ENCODE measurements at places on chromosomes 3 and 15.

DNA sequence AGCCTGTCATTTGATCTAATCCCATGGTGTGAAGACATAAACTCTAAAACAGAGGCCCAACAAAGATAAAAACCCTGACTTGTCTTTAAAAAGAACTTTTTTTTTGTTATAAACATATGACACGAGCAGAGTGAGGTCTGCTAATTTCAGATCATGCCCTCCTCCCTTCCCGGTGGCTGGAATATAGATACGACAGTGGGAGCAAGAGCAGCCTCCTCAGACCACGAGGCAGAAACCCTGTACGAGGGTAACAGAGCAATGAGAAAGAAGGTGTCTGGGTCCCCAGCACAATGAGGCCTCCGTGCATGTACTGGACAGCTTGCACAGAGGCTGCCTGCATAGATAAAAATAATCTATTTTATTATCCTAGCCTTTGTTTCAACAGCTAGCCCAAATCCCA is 5.8 kb downstream of the TPRA1 start:
- DNase-seq, result no peak

- DNase-seq, result peak; percentile 96
Measured at GRCh38 chr15:32774022-32774421, 56.2 kb downstream of the GREM1 start.

GRCh38 chr3:151281671-151282324 is 3.5 kb upstream of the P2RY14 start:
- DNase-seq, result peak; percentile 35

DNA sequence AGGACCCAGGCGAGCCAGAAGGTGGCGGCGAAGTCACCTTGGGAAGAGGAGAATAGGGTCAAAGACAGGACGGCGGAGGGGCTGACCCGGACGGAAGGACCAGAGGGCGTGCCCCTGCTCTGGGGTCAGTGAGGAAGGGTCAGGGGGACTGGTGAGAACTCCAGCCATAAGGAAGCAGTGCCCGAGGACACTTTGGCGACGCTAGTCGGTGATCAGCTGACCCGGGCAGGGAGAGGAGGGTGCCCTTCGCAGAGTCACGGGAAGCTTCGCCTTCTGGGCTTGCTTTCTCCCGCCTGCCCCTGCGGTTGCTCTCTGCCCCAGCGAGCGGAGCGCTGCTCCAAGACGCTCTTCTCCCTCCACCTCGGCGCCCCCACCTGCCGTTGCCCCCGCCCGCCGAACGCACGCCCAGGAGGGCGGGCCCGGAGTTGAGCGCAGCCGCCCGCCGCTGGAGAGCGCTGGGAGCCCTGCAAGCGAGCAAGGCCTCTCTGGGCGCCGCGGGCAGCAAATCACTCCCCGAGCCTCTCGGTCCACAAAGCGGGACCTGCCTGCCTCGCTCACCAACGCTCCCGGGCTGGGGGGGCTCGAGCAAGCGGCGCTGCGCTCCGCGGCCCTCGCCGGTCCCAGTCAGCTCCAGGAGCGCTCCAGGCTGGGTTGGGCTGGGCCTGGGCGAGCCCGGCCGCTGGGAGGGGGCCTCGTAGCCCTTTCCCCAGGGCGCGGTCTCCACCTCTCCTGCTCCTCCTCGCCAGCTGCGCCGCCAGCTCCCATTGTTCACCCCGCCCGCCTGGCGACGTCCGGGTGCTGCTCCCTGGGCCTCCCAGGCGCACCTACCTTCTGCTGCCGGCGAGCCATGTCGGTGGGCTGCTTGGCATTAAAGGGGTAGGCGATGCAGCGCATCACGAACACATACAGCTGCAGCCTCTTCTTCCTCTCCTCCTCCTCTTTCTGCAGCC is 1.2 kb downstream of the CADPS start:
- DNase-seq, result peak; percentile 50

GRCh38 chr3:32303399-32303747 is 64.9 kb downstream of the CMTM8 start:
- no peak for DNase-seq

GRCh38 chr3:146507331-146508120 is 36.9 kb downstream of the PLSCR1 start:
- DNase-seq, result no peak

- no peak for DNase-seq
Measured at GRCh38 chr3:52106951-52107611, 47.1 kb downstream of the POC1A start.

- DNase-seq, result peak; percentile 29
Measured at GRCh38 chr15:90449206-90449735, 61.2 kb downstream of the IQGAP1 start.

DNA sequence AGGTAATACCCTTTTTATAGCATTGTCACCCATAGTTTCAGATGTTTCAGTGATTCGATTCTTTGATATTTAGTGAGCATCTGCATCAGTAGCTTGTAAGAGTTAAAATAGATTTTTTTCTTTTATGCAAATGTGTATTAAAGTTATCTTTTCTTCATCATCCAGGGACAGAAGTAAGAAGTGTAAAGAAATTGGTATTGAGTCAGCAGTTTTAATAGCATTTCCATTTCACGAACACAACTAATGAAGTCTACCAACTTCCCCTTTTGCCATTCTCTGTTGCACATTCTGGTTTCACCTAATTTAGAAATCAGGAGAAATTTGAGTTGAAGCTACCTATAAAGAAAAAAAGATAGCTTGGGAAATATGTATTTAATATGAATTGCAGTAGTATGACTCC is 127.9 kb downstream of the ROBO1 start:
- DNase-seq, result no peak

DNA sequence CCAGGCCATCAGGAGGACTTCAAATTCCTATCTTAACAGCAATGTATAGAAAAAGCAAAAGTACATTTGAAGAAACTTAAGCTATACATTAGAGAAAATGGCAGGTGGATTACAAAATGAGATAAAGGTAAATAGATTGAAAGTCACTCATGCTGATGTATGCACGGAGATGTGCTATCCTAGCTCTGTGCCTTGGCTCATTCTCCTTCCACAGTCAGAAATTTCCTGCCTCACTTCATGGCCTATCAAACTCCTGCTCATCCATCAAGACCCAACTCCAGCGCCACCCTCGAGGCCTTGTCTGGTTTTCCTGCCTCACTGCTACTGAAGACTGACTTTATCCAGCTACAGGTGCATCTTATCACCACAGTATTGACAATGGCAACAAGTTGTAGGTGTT is 72.9 kb downstream of the NSMCE3 start:
- no peak for DNase-seq

- DNase-seq, result no peak
Measured at GRCh38 chr15:40310001-40310959, 2.5 kb upstream of the PLCB2 start.

DNA sequence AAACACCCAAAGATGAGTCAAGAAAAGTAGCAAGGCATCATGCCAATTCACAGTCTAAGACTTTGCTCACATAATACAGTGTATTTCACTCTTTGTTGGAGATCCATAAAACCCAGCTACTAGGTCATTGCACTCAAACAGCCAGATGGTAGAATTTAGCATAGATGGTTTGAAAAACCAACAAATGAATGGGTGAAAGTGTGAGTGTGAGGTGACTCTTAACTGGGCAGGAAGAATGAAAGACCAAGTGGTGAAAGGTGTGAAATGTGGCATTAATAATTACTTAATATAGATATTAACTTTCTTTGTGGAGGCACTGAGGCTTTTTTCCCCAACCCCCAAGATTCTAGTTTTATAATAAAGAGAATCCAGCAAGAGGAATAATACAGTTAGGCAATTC is 159.5 kb downstream of the SQOR start:
- no peak for DNase-seq

DNA sequence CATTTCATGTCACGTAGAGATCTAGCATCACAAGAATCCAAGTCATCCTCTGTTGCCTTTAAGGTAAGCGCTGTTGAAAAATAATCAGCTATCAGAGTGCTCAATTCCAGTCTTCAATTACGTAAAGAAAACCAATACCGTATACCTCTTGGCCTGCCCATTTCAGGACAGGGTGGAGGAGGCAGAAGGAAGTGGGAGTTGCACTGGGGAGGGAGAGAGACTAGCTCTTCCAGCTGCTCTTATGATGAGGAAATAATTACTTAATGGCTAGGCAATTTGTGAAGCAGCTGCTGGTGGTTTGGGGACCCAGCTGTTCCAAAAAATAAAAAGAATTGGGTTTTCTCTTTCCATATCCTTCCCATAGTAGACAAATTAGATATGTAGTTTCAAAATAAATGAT is 365.8 kb upstream of the MCTP2 start:
- no peak for DNase-seq

- DNase-seq, result peak; percentile 21
Measured at GRCh38 chr3:14297784-14298236, 104.6 kb upstream of the SLC6A6 start.

DNA sequence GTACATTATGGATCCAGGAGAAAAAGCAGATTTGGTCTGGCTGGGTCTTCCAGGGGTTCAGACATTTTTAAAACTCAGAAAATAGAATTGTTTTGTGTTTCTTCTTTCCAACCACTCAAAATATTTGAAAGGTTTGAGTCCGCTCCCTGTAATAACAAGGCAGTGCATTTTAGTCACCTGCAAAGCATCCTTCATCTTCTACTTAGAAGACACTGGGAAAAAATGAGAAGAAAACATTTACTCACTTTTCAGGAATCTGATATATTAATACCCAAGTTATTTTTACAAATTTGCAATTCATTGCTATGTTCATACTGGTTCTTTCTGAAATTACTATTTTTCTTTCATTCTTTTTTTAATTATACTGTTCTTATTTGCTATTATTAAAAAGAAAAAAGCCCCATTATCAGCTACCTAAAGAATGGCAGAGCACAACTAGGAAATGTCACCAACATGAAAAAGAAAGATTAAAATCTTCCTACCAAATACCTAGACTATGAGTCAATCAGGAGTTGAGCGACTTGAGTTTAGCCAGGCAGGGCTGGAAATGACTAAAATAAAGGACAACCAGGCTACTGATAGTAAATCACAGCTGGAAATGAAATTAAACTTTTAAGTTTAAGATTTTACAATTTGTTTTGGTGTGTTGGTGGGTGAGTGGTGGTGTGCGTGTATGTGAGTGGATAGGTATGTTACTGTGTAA is 280.3 kb upstream of the THBS1 start:
- DNase-seq, result peak; percentile 81

GRCh38 chr3:195080571-195081151 is 190.3 kb downstream of the XXYLT1 start:
- DNase-seq, result peak; percentile 14

GRCh38 chr3:81931265-81932251 is 170.1 kb upstream of the GBE1 start:
- no peak for DNase-seq

DNA sequence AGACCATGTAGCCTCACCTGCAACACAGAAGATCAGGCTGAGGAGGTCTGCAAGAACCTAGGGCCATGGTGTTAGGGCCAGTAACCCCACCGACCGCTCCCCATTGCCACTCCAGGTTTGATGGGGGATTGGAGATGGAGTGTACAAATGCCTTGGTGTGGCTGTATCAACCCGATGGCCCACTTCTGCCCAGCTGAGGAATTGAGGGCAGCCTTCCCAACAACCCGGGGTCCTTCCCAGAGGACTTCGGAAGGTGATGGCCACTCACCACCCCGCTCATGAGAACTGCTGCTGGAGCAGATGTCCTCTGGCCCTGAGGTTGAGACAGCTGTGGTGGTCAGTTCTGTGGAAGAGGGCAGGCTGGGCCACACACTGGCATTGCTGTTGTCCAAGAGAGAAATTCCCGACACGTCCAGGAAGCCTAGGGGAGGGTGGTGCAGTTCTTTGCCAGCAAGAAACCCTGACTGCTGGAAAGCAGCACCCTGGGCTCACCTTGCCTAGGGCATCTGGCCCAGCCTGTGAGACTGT is 8.9 kb downstream of the GORASP1 start:
- DNase-seq, result no peak

DNA sequence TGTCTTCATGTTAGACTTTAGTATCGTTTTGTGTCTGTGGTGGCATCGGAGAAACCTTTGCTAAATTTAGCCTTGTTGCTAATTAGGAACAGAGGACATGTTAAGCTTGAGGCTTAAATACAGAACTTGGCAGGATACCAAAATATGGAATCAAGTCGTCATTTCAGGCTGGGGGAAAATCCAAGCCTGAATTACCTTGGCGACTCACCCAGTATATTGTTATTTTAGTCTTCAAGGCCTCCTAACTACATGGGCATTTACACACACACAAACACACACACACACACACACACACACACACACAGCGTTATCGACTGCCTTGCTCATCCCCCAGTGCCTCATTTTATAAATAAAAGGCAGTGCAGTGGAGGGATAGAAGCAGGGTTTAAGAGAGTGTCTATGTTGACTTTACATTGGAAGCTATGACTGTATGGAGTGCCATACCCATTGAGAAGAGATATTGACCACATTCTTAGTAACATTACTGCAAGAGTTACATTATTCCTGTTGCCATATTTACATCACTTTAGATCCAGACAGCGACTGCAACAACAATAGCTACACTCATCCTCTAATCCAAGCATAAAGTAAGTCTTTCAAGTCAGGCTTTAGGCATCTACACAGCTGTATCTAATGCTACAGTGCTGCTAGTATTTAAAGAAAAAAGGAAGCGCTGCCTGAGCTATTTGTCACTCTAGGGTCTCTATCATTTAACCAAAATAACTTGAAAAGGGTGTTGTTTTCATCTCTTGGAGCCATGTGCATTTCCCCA is 210.8 kb upstream of the SEMA6D start:
- peak; percentile 25 for DNase-seq

All from astrocyte (in vitro differentiated cells and primary cell).